Renal cortex interstitium (tissue), 15 donors: ENCODE measurements at places on chromosomes 3 and 15.

- DNase-seq, result no peak
Measured at GRCh38 chr3:159989973-159990846, 1.6 kb downstream of the IL12A start.

GRCh38 chr15:39157882-39158281 is 423.0 kb upstream of the THBS1 start:
- no peak for DNase-seq

DNA sequence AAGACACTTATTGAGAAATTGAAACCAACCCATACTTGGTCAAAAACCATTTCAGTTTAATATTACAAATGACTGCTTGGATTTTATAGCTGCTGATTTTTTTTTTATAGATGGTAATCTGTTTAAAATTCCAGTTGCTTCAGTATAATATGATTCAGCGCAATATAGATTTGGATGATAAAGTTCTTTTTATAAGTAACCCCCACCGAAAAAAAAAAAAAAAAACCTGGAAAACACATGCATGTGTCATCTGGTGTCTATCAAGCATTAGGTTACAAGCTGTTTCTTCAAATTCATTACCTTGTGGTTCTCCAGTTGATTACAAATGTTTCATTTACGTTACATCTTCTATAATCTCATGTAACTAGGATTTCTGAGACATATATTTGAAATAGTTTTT is 356.6 kb upstream of the ROBO2 start:
- DNase-seq, result no peak

DNA sequence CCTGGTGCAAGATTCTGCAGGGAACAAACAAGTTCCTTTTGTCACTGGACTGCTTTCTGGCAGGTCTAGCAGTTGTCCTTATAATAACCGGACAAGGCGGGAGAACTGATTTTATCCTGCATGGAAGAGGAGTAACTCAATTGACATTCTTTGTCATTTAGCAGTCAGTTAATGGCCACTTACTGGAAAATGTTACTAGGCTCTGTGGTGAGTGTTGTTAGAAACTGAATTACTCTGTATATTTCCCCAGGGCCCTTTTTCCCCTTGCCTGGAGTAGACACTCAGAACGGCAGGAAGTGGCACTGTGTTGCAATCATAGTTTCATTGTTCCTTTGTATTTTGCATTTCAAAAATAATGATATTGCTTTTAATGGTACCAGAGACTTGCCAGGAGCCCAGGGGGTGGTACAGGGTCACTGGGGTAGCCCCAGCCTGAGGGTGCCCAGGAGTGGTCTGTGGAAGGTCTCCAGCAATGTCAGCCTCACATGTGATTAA is 318.6 kb upstream of the LRRFIP2 start:
- DNase-seq, result no peak

DNA sequence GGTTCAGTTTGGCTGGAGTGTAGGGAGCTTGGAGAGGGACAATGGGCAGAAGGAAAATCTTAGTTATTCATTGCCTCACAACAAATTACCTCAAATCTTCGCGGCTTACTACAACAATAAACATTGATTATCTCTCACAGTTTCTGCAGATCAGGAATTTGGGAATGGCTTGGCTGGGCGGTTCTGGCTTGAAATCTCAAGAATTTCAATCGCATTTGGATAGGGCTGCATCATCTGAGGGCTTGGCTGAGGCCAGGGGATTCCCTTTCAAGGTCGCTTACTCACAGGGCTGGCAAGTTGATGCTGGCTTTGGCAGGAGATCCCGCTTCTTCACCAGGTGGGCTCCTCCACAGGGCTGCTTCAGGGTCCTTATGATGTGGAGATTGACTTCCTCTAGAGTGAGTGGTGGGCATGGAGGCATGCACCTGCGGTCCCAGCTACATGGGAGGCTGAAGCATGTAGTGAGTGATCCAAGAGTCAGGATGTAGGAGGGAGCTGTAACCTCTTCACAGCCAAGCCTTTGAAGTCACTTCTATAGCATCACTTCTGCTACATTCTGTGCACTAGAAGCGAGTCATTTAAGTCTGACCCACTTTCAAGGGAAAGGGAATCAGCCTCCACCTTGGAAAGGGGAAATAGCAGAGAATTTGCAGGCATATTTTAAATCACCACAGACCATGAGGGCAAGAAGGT is 63.1 kb downstream of the CDC25A start:
- DNase-seq, result no peak

- peak; percentile 46 for DNase-seq
Measured at GRCh38 chr15:49964061-49964460, 155.0 kb downstream of the ATP8B4 start.

GRCh38 chr3:56269755-56270535 is 198.3 kb downstream of the ERC2 start:
- DNase-seq, result peak; percentile 22

DNA sequence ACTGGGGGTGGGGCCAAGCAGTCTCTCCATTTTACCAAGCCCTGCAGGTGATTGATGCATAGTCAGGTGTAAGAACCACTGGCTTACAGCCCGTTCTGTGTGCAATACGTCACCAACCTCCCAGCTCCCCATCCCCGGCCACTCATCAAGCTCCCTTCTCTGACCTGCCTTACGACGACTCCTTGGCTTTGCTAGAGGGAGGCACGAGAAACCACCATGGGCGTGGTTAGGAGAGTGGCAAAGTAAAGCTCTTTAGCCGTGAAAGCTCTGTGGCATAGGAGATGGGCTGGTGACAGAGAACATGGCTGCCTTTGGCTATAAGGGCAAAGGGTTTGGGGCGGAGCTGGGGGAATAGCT is 109.1 kb downstream of the BDH1 start:
- DNase-seq, result no peak

GRCh38 chr15:39414201-39414600 is 166.7 kb upstream of the THBS1 start:
- no peak for DNase-seq

DNA sequence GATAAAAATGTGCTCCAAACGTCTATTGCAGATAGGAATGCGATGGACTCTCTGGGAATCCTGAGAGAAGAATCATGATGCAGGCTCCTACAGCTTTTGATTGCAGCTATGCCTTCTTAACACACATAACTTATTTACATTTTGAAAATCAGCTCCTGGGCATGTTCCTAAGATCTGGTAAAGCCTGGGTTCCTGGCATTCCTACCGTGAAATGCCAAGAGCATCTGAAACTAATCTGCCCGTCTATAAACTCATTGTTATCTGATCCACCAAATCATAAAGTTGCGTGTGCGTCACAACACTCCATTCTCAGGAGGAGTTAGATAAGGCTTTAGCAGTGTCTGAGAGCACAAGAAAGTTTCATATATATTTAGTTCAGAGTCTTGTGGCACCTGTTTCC is 79.0 kb upstream of the VGLL3 start:
- DNase-seq, result no peak

DNA sequence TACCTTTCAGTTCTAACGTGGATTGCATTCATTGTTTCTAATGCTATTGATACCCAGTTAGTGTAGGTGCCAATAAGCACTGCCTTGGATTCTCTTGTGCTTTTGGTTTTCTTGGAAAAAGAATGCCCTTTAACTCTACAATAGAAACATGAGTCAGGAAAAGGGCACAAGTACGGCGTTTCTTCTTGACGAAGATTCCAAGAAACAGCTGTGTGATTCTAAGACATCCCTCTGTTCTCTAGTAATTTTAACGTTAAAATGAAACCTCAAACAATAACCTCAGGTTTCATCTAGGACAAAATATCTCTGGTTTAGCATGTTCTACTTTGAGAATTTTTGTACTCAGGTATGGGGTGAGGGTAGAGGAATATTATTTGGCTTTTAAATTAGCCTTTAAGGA is 540.5 kb upstream of the ATP11B start:
- no peak for DNase-seq

GRCh38 chr15:68427963-68428362 is 4.0 kb downstream of the ITGA11 start:
- DNase-seq, result no peak

GRCh38 chr3:101249522-101249921 is 70.9 kb downstream of the IMPG2 start:
- DNase-seq, result no peak

GRCh38 chr3:154235330-154235729 is 89.0 kb downstream of the DHX36 start:
- no peak for DNase-seq

GRCh38 chr3:52272831-52273230 is 5.6 kb downstream of the WDR82 start:
- no peak for DNase-seq

DNA sequence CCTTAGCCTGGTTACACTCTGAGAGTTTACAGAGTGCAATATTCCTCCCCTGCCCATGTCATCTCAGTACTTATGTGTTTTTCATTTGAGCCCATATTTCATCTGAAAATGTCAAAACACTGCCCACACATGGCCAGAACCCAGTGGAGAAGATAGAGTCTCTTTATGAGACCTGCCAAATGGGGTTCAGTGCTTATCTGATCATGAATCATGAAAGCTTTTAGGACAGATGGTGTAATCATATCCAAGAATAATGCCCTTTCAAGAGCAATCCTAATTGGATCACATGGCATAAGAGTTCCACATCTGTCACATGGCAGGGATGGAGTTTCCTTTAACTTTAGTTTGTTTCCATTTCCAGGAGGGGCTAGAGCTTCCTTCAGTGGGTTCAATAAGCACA is 77.2 kb upstream of the AGBL1 start:
- DNase-seq, result no peak

- no peak for DNase-seq
Measured at GRCh38 chr15:48992096-48992495, 28.4 kb upstream of the SHC4 start.

DNA sequence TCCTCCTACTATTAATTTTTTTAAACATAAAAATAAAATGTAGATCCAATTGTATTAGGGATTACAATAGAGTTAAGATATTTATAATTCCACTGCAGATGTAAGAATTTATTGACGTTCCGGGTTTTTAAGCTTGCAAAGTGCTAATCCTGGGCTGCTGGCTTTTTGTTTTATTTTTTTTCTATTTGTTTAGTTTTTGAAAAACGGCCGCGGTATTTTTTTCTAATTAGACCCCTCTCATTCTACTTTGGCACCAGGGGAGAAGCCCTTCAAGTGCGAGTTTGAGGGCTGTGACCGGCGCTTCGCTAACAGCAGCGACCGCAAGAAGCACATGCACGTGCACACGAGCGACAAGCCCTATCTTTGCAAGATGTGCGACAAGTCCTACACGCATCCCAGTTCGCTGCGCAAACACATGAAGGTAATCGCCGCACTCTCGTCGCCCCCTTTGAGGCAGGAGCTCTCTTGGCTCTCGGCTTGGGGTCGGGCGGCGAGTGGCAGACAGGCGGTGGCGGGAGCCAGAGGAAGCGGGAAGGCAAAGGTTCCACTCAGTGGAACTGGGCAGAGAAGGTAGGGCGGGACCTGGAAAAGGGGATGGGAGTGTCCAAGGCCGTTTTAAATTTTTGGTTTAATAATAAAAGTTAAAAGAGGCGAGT is 3.2 kb downstream of the ZIC1 start:
- no peak for DNase-seq

DNA sequence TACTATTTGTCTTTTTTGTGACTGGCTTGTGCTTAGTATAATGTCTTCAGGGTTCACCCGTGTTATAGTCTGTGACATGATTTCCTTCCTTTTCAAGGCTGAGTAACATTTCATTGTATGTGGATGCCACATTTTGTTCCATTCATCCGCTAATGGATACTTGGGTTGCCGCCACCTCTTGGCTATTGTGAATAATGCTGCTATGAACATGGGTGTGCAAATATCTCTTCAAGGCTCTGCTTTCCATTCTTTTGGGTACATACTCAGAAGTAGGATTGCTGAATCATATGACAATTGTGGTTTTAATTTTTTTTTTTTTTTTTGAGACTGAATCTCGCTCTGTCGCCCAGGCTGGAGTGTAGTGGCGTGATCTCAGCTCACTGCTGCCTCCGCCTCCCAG is 15.4 kb downstream of the CRTC3 start:
- no peak for DNase-seq

DNA sequence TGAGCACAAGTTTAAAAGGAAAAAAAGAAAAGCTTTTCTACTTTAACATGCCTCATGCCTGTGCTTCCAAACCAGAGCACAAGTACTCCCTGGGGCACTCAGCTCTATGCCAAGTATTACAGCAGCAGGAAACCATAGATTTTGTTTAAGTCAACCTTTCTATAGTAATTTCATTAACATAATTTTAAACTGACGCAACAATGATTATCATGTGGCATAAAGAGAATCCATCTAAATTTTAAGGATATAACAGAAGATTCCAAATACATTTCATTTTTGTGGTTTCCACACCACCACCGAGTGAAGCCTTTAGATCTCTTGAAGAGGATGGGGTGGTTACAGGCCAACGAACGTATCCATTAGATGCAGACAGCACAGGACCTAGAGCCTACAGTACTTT is 112.1 kb downstream of the TNIK start:
- no peak for DNase-seq

DNA sequence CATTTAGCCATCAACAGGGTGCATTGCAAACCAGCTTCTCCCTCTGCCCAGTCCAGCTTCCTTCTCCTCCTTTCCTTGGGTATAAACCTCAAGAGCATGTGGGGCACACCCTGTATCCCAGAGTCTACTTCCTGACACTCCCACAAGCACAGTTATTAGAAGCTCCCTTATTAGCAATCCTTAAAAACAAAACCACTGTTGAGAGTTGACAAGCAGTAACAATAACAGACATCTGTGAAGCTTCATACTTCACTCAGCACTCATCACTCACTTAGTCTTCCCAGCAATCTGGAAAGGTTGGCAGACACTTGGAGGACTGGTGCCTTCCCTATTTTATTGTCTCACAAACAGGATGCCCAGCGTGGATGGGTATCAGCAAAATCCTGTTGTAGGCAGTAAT is 155.5 kb upstream of the PROK2 start:
- DNase-seq, result no peak

- peak; percentile 39 for DNase-seq
Measured at GRCh38 chr3:53044711-53045517, 959 bp downstream of the SFMBT1 start.

DNA sequence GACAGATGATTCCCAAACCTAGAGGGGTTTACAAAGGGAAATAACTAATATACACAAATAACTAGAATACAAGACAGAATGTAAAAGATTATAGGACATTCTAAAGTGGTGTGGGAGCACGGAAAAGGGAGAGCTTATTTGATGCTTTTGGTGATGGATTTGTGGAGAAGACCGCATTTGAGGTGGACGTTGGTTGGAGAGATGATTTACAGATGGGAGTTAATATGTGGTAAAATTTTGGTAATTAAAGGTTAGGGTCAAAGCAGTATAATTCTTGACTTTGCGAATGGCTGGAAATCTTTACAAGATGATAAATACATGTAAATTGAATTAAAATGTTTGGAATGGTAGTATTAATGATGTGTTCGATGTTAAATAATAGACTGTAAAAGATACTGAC is 1.2 kb downstream of the KNL1 start:
- no peak for DNase-seq

DNA sequence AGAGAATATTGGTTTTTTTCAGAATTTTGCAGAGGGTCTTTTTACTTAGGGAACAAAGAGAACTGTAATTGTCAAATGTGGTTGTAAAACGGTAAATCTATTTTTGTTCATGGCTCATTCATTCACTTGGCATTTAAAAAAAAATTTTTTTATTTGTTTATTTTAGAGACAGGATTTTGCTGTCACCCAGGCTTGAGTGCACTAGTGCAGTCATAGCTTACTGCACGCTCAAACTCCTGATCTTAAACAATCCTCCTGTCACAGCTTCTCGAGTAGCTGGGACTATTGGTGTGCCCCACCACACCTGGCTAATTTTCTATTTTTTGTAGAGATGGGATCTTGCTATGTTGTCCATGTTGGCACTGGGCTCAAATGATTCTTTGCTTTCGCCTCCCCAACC is 301.8 kb downstream of the LPP start:
- DNase-seq, result no peak

- DNase-seq, result no peak
Measured at GRCh38 chr3:183033746-183034145, 53.4 kb upstream of the DCUN1D1 start.

GRCh38 chr3:37397396-37397795 is 223.0 kb upstream of the LRRFIP2 start:
- DNase-seq, result no peak
